ENCODE measurements at places on chromosomes 2 and 18. TPM values are rescaled to one million over a fixed set of nuclear protein-coding genes. Genes with fewer than 3 reads are reported as not detected.

DNA sequence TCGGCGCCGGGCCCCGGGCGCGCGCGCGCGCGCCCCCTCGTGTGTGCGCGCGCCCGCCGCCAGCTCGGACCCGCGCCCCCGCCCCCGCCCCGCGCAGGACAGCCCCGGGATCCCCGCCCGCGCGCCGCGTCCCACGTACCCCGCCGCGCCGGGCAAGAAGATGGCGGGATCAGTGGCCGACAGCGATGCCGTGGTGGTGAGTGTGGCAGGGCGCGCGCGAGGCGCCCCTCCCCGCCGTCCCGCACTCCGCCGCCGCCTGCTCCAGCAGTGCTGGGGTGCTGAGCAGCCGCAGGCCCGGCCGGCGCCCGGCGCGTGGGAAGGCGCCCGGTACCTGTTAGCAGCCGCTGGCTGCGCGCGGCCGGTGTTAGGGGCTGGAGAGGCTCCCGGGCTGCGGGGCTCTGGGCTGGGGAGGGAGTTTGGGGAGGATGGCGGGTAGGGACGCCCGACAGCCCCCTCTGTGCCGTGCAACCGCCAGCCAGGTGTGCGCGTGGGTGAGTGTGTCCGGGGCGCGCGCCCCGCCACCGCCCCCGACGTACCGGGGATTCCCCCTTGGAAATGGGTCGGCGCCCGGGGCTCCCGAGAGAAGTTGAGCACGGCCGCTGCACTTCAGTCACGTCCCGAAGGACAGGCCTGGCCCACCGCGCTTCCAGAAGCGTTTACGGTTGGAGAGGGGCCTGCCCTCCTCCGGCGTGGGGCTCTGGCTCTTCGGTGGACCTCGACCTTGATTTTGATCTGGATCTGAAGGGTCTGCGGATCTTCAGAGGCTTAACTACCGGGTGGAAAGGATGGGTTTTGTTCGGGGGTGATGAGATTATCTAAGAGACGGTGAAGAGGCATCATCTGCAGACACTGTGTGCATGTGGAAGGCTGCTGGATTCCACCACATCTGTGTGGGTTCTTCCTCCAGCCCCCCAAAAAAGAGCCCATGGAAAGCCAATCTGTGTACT, 697 bp downstream of the LGALSL start:
- peaks cover 18% of the 10 kb centered on the region for H3K4me1 ChIP-seq
- peak; percentile 73 for DNase-seq
- peak overlapping the region; percentile 98 for H3K27ac ChIP-seq

Gene HTR2B
- 6.7 TPM for polyA plus RNA-seq

Gene IDH1
- 110 TPM for polyA plus RNA-seq

DNA sequence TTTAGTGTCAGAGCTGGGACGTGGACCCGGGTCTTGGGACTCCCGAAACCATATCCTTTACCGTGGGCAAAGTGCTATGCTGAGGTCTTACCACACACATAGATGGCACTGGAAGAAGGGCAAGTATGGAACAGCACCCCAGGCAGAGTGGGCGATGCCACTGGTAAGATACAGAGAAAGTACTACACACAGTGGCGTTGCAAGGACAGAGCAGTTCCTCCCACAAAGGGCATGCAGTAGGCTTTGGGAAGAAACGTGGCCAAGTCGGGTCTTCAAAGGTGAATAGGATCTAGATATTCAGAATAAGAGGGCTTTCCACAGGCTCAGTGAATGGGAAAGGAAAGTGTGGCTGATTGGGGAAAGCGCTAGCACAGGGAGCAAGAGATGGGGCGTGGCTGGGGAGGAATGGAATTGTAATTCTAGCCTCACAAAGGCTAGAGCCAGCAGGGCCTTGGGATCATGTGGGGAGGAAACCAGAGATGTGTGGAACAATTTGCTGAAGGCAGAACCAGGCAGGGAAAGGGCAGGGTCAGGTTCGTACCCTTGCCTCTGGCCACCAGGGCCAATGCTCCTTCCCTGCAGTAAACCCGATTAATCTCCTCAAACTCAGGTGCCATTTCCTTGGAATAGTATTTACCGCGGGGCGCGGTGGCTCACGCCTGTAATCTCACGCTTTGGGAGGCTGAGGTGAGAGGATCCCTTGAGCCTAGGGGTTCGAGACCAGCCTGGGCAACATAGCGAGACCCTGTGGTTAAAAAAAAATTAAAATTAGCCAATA, 36.0 kb downstream of the PCBP1 start:
- H3K36me3 ChIP-seq, result no peaks in the 10 kb centered on the region
- H3K27me3 ChIP-seq, result no peaks in the 10 kb centered on the region
- H3K4me3 ChIP-seq, result peak overlapping the region; percentile 88

Gene PLA2R1
- 18.4 TPM for polyA plus RNA-seq

Gene EPC2
- 27.9 TPM for polyA plus RNA-seq

Measured in large intestine (tissue), 12 donors.